H1 (cell line): ENCODE measurements at places on chromosomes 2 and 18.
A peak's percentile ranks its signal among the peaks of the same experiment; 100 is the strongest.

DNA sequence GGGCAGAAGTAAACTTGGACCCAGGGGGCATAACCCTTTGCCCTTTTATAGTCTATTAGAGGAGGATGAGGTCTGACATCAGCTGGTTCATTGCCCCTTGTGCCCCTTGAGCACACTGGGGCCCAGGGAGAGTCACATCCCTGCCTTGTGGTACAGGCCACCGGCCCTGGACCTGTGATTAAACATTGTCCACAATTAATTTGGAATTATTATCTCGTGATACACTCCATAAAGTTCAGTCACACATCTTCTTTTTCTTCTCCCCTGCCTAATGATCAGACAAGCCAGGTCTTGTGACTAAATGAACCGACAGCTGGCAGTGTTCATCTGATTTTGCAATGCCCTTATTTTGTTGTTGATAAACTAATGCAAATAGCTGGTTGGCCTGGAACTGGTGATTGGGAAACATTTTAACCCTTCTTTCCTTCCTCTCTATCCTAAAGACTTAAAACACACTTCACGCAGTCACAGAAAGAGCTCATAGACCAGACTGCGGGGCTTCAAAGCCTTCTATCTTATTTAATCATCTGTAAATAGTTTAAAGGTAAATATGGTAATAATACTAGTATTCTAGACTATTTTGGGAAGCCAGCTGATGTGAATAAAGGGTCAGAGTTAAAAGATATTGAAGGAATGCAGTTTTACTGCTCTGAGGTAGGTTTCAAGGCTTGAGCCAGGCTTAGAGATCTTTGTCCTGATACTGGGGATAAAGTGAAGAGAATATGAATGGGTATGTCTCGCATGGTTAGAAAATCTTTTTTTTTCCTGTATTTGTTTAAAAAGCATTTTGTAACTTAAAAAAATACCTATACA, 13.4 kb downstream of the IL1R1 start:
- no peak for DNase-seq

DNA sequence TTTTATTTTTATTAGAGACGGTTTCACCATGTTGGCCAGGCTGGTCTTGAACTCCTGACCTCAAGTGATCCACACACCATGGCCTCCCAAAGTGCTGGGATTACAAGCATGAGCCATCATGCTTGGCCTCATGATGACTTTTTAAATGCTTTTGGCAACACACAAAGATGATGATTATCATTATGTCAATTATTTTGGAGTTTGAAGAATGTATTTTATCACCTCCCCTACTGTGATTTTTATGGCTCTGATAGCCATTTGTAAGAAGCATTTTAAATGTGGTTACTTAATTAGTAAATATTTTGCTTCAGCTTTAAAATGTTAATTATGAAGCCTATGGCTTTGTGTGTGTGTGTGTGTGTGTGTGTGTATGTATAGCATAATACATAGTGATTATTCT, 45.1 kb upstream of the RAB27B start:
- no peak for DNase-seq

GRCh38 chr18:7116001-7116730, 1.4 kb downstream of the LAMA1 start:
- DNase-seq = peak; percentile 23

DNA sequence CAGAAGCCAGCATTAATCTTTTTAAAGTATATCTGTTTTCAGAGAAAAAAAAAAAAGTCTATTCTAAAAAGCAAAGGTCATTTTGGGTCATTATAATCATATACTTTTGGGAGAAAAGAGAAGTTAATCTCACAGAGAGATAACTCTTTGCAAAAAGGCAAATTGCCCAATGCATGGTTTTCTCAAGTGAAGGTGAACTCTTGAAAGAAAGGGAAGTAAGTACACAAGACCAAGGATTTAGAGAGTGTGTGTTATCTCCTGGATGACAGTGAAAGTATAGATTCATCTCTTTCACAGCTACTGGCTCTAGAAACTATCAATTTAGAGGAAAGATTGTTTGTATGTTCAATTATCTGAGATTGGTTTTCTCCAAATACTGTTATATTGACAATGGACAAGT, 151.4 kb downstream of the CD8B2 start:
- no peak for DNase-seq

- no peak for DNase-seq
Observed at GRCh38 chr2:208708486-208708885, 301.9 kb downstream of the PTH2R start.
